Activated T-cell treated with anti-CD3 and anti-CD28 coated beads for 4 hours (primary cell): ENCODE measurements at places on chromosomes 5 and 9.

DNA sequence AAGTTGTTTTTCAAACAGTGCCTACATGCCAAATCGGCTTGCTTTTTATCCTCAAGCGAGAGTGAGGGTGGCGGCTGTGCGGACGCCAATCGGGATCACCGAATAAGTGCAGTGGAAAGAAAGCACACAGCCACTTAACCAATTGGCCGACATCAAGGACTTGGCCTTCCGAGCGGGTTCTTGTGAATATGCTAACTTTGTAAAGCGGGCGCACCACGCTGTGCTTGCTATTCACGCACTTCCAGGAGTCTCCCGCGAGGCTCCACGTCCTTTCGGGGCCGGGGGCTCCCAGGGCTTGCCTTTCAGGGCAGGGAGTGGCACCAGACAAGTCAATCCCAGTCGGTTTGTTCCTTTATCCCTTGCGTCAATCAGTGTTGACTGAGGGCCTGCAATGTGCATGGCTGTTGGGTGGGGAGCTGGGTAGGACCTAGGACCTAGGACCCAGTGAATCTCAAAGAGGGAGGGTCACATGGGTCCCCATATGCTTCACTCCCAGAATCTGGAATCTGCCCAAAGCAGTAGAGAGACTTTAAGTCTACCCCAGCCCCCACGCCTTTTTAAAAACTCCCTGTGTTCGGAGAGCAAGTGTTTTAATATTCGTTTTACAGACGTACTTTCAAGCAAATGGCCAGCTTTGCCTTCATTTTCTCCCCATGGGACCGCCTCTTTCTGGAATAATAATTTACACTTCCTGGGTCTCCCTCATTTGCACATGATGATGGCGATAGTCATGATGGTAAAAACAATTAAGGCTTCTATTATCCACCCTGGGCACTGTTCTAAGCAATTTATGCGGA is 2.0 kb upstream of the GCNT4 start:
- DNase-seq: no peak

GRCh38 chr5:1788200-1788599 is 11.4 kb downstream of the MRPL36 start:
- no peak for DNase-seq

DNA sequence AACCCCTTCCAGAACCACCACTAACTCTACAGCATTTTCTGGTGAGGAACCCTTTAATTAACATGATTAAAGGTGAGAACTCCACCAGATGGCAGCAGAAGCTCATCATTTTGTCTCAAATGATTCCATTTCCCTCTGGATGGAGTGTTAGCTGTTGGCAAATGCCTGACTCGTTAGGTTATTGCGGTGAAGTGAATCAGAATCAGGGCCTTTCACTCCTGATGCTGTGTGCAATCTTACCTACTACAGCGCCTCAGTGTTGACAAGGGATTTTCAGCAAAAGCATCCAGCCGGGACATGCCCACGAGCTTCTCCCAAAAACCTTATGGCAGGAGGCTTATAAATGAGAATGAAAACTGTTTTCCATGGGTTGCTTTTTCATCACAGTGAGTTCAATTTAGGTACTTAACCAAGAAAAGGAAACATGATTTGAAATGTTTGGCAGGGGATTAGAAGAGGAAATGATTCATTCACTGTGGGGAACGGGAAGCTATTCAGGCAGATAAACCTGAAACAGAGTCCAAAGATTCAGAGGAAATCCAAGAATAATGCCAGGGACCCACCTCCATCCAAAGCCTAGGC is 48.0 kb upstream of the CAST start:
- peak; percentile 37 for DNase-seq

DNA sequence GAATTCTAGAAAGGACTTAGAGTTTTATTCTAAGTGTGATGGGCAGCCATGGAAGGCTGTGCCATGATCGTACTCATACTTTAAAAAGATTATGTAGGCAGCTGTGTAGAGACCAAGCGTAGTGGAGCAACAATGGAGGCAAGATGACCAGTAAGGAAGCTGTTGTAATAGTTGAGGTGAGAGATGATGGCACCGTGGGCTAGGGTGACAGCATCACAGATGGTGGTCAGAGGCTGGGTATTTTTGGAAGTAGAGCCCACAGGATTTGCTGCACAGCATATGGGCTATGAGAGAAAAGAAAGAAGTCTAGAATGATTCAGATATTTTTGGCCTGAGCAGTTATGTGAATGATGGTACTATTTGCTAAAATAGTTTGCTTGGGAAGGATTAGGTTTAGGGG is 7.7 kb downstream of the ARHGAP26 start:
- no peak for DNase-seq

DNA sequence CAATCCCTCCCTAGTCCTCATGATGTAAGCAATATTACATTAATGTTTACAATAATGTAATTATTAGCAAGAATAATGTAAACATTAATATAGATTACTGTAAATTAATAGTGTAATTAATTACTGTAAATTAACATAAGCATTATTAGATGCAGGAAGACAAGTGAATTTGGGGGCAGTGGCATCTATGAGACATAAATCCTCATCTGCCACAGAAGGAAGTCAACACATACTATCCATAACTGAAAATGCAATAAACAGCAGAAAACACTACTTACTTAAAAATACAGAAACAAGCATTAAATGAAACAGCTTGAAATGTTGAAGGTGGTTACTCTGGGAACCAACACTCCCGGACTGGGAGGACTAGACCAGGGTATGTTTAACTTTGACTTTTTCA is 685 bp upstream of the NIPSNAP3A start:
- no peak for DNase-seq

- DNase-seq: no peak
These were observed 494 bp upstream of the CXXC5 start for GRCh38 chr5:139647506-139648204.

- DNase-seq: no peak
These were observed 101.1 kb upstream of the NR4A3 start for GRCh38 chr9:99720455-99721050.

- DNase-seq: no peak
These were observed 240.5 kb upstream of the DAB2 start for GRCh38 chr5:39665328-39665727.

- no peak for DNase-seq
These were observed 71.2 kb downstream of the P4HA2 start for GRCh38 chr5:132156413-132156812.

- DNase-seq: no peak
These were observed 291.5 kb upstream of the TRPC7 start for GRCh38 chr5:136656811-136657210.

DNA sequence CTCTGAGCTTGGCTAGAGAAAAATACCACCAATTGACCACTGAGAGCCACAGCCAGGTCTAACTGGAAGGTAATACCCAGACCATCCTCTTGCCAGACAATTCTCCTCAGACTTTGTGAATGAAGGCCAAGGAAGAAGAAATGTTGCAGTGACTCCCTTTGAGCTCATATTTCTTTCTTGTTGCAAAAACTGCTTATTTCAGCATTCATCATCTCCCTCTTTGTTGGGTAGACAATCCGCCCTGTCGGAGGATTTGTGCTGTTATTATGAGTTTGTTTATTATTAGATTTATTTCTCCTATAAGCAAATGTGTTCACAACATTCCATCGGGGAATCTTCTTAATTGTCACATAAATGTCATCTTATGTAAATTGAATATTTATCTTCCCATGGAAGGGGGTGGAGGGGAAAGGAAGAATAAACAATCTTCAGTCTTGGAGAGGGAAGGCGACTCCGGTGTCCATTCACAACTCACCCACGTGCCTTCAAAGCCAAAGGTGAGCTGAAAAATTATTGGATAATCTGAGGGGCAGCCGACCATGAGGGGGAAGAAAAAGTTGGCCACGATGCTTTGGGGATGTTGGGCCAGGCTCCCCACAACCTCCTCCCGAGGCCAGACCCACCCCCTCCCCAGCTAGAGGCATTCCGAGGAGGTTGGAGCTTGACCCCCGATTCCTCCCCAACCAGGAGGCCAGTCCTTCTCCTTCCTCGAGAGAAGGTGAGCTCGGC is 1.8 kb upstream of the JADE2 start:
- DNase-seq: no peak

DNA sequence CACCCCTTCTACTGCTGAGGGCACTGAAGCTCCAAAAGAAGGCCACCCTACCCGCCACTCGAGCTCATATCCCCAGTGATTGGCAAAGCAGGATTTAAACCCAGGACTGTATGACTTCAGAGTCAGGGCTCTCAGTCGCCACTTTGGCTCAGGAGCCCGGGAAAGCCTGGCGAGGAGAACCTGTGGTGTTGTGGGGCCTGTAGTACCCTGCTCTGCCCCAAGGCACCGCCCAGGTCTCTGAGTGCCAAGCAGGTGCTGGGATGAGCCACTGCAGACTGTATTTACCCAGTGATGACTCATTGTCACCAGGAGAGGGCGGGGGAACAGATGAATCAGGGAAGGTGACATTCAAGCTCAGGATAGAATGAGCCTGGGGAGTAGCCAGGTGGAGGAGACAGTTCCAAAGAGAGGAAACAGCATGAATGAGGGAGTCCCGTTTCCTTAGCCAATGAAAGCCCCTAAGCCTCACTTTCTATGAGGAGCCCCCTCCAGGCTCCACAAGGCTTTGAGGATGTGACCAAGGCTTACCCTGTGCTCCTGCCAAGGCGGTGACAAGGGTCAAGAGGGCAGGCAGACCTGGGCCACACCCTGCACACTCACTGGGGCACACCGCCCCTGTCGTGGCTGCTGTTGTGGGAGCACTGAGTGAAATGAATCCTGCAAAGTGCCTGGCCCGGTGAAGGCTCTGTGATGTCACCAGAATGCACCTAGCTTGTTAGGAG is 17.8 kb upstream of the DPM2 start:
- peak; percentile 84 for DNase-seq

DNA sequence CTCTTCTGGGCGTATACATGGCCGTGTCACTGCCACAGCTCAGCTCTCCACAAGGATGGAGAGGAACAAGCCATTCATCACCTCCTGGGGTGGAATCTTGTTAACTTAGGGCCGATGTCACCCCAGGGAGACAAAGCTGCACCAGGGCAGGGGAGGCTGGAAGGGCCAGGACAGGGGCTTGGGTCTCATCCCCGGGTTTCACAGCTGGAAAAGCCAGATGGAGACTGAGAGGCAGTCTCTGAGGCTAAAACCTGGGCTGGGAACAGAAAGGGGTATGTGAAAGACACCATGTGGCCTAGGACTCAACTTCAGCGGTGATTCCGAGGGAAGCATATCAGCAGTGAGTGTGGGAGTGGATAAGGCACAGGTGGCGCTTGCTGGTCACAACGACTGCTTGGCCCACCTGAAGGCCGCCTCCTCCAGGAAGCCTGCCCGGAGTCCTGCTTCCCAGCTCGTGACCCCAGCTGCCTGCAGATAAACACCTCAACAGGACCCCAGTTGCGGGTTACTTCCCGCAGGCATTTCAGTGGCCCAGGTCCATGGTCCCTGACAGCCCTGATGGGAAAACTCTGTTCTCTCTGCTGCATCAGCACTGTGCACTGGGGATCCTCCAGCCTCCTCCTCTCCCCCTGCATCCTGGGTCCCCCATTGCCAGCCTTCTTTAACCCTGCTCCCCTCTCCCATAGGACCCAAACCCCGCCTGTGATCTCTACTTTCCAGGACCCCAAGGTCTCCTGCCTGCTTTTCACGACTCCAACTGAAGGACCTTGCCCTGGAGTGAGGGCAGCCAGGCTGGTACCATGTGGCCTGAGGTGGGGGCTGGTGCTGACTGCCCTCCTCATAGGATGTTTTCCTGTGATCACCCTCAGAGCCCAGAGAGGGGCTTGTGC is 51.7 kb upstream of the FCN1 start:
- no peak for DNase-seq

DNA sequence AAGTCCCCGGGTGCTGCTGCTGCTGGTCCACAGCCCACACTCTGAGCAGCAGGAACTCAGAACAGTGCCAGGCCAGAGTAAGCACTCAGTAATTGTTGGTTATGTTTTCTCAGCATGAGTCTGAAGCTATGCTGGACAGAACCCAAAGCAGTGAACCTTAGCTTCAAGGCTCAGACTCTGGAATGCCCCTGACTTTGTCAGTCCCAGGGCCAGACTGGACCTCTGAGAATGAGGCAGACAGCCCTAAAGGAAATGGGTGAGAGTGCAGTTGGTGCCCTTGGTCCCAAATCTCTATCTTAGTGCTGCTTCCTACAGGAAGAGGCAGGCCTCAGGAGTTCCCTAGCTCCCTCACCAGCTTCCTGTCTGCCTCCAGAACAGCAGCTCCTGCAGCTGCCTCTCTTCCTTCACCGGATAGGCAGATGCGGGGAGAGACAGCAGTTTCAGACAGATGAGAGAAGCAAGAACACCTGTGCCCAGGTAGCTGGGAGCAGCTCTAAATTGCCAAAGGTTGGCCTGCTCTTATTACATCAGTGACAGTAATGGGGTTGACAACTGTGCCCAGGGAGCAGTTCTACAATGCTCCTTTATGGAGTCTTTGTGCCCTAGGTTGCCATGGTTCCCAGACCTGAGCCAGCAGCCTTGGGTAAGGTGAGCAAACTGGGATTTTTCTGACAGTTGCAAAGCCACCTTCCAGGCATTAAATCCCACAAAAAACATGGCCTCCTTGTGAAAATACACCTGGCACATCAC is 82.2 kb upstream of the CXCL14 start:
- DNase-seq: no peak

DNA sequence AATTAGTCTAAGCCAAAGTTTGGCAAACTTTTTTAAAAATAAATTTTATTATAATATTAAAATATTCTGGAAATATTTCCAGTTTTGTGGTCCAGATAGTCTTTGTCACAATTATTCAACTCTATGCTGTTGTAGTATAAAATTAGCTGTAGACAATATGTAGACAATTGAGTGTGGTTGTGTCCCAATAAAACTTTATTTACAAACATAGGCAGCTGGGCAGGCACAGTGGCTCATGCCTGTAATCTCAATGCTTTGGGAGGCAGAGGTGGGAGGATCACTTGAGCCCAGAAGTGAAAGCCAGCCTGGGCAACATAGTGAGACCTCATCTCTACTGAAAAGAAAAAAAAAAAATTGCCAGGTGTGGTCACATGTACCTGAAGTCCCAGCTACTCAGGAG is 150.5 kb upstream of the EPB41L4A start:
- no peak for DNase-seq

DNA sequence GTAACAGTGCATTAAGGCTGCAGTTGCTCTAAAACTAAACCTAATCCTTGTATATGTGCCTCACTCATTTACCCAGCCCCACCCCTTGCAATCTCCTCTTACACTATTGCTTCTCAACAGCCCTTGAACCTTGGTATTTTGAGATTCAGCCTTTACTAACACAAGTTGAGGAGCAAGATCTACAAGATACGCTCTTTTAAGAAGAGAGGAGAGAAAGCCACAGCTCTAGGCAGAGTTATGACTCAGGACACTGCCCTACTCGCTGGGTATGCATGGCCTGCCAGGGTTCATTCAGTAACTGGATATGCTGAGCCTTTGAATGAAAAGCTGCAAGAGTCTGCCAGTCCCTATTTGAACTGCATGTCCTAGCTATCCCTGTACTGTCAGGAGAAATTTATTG is 219.5 kb downstream of the PCSK5 start:
- DNase-seq: no peak
